Fibroblast of skin of back (primary cell): ENCODE measurements at places on chromosomes 2 and 18.

GRCh38 chr2:155372969-155373368 is 674.5 kb downstream of the KCNJ3 start:
- DNase-seq = peak; percentile 6

DNA sequence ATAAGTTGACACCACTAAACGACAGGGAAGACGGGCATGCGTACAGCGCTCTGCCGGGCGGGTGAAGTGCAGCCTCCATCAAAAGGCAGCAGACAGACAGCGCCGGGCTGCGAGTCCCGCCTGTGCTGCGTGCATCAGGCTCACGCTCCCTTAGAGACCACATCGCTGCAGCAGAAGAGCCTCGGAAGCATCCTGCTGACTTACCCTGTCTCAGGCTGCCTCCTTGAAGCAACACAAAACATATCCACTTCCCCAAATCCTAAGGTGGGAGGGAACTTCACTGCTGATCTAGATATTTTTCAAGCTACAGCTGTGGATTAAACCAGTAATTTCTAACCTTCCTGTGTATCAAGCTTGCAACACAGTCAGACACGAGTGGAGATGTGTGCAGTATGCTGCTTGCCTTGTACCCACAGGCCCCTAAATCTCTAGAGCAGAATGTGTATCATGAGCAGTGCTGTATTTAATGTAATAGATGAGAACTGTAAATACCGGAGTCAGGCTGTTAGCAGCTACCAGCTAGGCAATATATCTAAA is 6.4 kb downstream of the MYT1L start:
- no peak for DNase-seq

DNA sequence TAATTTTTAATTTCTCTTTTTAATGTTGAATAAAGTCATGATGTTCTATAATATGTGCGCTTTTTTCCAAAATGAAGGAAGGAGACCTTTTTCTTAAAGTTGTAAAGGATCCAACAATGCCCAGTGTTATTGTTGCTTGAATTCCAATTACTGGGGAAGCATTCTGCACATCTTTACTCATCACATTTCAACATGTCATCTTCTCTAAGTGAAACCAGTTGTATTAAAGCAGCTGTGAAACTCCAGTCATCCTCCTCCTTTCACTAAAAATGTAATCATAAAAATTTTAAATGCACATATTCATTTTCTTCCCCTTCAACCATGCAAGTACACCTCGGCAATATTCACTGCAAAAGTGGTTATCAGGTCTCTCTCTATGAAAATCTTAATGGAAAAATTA is 722.7 kb downstream of the TSN start:
- DNase-seq = peak; percentile 33

DNA sequence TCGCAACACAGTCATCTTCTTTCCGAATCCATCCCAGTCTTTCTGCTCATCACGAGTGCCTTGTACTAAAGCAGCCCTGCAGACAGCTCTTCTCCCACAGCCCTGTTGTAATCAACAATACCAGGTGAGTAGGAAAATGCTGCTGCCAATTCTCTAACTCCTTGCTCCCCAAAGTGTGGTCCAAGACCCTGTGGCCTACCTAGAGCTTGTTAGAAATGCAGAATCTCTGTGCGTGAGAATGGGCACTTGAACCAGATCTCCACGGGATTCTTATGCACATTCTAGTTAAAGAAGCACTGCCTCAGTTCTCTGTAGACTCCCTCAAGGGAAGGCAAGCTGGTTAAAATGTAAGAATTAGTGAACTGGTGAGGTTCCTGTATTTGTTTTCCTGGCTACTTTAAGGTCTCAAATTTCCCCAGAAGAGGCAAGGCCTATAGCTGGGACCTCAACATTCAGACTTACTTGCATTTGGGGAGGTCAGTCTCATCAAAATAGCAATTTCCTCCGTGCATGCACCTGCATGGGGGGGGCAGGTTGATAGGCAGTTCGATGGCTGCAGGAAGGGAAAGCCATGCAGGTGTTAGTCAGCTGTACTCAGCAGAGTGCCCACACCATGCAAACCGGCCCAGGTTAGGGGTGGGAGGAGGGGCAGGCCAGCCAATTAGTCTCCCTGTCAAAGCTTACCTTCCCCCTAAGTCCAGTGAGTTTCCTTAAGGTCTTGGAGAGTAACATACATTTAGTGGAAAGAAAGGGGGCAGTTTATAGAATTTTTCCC is 70.8 kb downstream of the DHRS9 start:
- no peak for DNase-seq

- DNase-seq = no peak
Observed at GRCh38 chr2:150339951-150340350, 147.5 kb downstream of the RND3 start.

- DNase-seq = peak; percentile 26
Observed at GRCh38 chr2:178258916-178259315, 64.6 kb downstream of the OSBPL6 start.

- DNase-seq = no peak
Observed at GRCh38 chr2:230324503-230324902, 2.5 kb upstream of the SP140L start.
